ENCODE measurements at places on chromosomes 13 and 19. TPM values are rescaled to one million over a fixed set of nuclear protein-coding genes. Genes with fewer than 3 reads are reported as not detected.

Gene SOX1
- total RNA-seq: not detected

Gene MICOS13
- total RNA-seq: 40.7 TPM

Gene EFNA2
- not detected for total RNA-seq

Gene ZNF418
- 1.9 TPM for total RNA-seq

Gene SNRPA
- total RNA-seq: 95.5 TPM

Gene DCT
- total RNA-seq: not detected

Gene SYCN
- not detected for total RNA-seq

Gene HCST
- 154 TPM for total RNA-seq

Gene IZUMO4
- total RNA-seq: 5.7 TPM

Gene GNA15
- 33.3 TPM for total RNA-seq

Gene MEGF8
- total RNA-seq: 20.1 TPM

Gene KLK4
- not detected for total RNA-seq

Gene ADPRHL1
- total RNA-seq: 1.9 TPM

Gene TEX26
- not detected for total RNA-seq

Gene ZFR2
- 1.4 TPM for total RNA-seq

Gene ZFP82
- total RNA-seq: 3.3 TPM

Gene CKM
- not detected for total RNA-seq

Gene CEACAM6
- not detected for total RNA-seq

Gene CLDND2
- 74.3 TPM for total RNA-seq

Gene NXNL1
- not detected for total RNA-seq

Gene POLR1G
- total RNA-seq: 11.0 TPM

Gene C19orf38
- 2.7 TPM for total RNA-seq

Gene GATAD2A
- total RNA-seq: 171 TPM

Gene UFM1
- total RNA-seq: 71.0 TPM

Gene PNPLA6
- 369 TPM for total RNA-seq

Gene TMIGD2
- 5.1 TPM for total RNA-seq

Gene RNF17
- total RNA-seq: not detected

Gene ATP4A
- not detected for total RNA-seq

Gene ONECUT3
- not detected for total RNA-seq

Gene IGSF23
- not detected for total RNA-seq

Gene KLF2
- 3.4 TPM for total RNA-seq

Gene DLL3
- 0.92 TPM for total RNA-seq

Gene CACNA1A
- total RNA-seq: 0.26 TPM

Gene BST2
- 282 TPM for total RNA-seq

Gene FSD1
- 16.0 TPM for total RNA-seq

Gene LILRB1
- total RNA-seq: 22.7 TPM

Gene CARM1
- total RNA-seq: 60.0 TPM

Gene NOTCH3
- not detected for total RNA-seq

Gene KIR2DL3
- 11.7 TPM for total RNA-seq

Gene NLRP8
- not detected for total RNA-seq

Gene ENOX1
- total RNA-seq: 11.7 TPM

Gene CACNG7
- total RNA-seq: not detected

Gene FUT1
- total RNA-seq: not detected

Gene ZNF285
- total RNA-seq: 0.20 TPM

Gene DENND1C
- total RNA-seq: 131 TPM

Gene NTF4
- not detected for total RNA-seq
